ENCODE measurements at places on chromosomes 7 and 10.

DNA sequence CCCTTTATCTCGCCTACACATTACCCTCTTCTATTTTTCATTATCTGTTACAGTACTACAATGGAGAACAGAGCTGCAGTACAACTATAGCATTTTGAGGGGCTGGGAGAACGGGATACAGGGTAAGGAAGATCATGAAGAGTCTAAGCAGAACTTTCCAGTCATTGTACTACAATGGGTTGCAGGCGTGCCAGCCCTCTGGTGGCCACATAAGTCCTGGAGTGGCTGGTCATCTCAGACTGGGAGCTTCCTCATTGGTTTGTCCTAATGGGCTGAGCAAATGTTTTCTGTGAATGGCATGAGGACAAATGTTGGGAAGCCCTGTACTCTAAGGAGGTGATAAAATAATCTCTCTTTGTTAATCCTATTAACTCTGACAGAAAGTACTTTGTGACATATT, 33.0 kb downstream of the TMEM106B start:
- peak; percentile 74 for DNase-seq

- DNase-seq = no peak
These were observed 29.4 kb upstream of the ABLIM1 start for GRCh38 chr10:114687459-114687858.

DNA sequence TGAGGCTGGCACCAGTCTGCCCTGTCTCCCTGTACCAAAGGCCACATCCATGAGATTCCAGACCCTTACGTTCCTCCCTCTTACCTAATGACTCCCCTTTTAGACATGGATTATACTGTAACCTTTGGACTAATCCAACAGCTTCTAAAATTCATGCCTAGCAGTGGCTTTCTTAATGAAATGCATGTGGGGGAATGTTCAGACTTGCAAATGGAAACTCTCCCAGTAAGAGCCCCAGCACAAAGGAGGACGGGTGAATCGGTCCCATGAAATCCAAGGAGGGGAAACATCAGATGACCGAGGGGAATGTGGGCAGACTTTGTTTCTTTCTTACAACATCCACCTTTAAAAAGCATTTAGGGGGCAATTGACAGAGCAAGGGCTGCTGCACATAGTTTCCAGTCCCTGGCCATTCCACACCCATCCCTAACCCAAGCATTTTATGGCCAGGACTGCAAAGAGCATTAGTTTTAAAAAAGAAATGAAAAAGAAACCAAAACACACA, 71.5 kb downstream of the COL13A1 start:
- no peak for DNase-seq

DNA sequence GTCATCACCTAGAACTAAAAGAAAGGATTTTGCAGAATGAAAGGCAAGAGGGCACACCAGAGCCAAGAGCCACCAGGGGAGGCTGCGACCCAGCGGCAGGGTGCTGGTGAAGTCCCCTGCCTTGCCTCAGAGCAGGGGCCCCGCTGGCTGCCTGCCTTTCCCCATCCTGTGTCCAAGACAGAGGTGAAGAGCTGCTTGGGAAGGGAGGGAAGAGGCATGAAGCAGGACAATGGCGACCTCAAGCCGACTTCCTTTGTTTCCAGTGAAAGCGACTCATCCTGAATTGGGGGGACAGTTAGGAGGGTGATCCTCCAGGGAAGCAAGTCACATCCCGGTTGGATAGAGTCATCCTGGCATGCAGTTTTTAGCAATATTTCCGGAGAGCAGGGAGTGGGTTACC, 255.5 kb upstream of the YAE1 start:
- no peak for DNase-seq

DNA sequence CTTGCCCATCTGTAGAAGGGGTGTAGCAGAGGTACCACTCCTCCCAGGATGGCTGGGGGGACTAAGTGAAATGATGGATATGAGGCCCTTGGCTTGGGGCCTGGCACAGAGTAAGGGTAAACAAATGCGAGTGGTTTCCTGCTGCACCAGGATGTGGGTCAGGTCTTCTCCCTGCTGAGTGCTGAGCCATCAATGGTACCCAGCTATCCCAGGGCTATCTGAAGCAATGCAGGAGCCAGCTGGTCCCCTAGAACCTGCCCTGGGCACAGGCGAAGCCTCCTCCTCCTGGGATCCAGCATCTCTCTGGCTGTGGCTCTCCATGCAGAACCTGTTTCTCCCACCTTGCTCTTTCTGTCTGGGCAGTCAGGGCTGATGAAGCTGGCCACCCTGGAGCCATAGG, 20.9 kb upstream of the GOLGA7B start:
- DNase-seq = no peak

DNA sequence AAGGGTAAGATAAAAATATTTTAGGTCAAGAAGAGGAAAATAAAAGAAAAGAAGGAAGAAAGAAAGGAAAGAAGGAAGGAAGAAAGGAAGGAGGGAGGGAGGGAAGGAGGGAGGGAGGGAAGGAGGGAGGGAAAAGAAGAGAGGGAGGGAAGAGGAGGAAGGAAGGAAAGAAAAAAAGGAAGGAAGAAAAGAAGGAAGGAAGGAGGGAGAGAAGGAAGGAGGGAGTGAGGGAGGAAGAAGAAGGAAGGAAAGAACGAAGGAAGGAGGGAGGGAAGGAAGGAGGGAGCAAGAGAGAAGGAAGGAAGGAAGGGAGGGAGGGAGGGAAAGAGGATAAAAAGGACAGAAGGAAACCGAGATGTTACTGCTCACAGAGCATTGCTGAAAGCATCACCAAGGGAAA, 209.5 kb upstream of the PITRM1 start:
- DNase-seq = no peak

DNA sequence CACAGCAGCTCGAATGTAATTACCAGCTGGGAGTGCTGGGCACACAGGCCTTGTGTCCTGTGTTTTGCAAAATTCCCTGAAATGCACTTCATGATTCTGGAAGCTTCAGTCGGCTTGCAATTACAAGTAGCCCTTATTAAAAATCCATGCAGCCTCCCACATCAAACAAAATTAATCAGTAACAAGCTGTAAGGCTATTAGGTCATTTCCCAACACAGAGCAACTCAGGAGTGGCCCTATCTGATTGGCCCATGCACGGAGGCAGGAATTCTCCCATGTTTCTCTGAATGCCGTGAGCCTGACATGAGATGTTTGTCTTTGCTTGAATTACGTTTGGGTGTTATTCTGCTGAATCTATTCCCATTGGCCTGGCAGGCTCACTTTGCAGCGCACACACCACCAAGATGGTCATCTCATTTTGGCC, 36.9 kb downstream of the FOXL3 start:
- DNase-seq = no peak

GRCh38 chr10:91287276-91287675, 66.8 kb downstream of the PCGF5 start:
- DNase-seq = no peak

- DNase-seq = no peak
These were observed 25.2 kb upstream of the DMTF1 start for GRCh38 chr7:87127019-87127418.

GRCh38 chr10:76576276-76576962, 1061.2 kb downstream of the KCNMA1 start:
- DNase-seq = no peak

GRCh38 chr7:102061981-102062390, 224.7 kb upstream of the SH2B2 start:
- peak; percentile 75 for DNase-seq

DNA sequence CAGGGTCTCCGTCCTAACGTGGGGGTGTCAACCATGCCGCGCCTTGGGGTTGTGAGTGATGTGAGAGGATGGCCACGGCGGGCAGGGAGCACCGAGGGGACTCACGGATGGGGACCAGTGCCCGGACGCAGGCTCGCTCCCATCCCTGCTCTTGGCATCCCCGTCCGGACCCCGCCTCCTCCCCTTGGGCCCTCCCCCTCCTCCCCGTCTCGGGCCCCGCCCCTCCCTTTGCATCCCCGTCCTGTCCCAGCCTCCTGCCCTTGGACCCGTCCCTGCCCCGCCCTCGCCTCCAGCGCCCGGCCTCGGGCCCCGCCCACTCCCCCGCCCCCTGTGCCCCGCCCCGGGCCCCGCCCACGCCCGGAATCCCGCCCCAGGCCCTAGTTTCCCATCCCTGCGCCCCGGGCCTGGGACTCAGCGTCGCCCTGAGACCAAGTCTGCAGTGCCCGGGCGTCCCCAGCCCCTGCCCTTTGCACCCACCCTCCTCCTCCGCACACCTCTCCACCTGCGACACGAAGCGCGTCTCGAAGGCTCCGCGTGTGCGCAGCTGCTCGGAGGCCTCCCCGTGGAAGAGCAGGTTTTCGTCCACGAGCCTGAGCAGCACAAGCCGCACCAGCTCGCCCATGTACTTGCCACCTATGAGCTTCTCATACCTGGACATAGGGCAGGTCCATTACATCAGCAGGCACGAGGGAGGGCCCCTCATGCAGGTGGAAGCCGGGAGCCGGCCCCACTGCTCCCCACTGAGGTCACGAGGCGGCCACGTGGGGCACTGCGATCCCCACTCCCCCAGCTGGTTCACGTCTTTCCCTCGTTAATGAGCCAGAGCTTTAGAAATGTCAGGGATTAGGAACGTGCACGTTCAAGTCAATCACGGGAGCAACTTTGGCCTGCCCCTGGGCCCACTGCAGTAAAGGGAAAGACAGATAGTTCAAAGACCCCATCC, 5.1 kb upstream of the MYL7 start:
- peak; percentile 86 for DNase-seq

Data from islet precursor cell (in vitro differentiated cells).